Hypothalamus (tissue), 51 donors: ENCODE measurements at places on chromosomes 5 and 9.

DNA sequence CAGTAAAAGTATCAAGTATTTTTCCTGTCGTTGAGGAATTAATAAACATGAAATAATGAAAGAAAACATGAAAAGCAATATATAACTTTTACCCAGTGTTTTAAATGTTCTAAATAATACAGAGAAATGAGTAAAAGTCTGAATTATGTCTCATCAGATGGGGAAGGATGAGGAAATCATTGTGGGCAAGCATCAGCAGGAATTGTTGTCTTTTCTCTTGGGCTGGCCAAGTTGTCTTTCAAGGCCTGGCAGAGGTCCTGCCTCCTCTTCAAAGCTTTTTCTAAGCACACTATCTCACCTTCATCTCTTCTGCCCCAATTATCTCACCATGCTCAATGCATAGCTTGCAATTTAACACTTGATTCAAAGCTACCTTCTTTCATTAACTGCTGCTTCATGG lies 41.9 kb downstream of the MOCS2 start:
- DNase-seq: no peak

DNA sequence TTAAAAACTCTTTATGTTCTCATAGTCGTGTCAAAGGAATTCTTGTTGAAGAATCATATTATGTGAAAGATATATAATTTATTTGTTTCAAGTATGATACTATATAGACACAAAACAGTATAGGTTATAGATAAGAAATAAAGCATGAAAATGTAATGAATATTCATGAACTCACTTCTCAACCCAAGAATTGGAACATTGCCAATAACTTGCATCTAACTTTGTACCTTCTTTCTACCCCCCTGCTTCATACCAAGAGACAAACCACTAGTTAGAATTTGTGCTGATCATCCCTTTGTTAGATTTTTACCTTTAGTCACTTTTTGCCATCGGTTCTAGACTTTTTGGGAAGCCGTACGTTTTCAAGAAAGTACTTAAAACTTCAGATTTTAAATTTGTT lies 32.6 kb downstream of the HSD17B4 start:
- no peak for DNase-seq

DNA sequence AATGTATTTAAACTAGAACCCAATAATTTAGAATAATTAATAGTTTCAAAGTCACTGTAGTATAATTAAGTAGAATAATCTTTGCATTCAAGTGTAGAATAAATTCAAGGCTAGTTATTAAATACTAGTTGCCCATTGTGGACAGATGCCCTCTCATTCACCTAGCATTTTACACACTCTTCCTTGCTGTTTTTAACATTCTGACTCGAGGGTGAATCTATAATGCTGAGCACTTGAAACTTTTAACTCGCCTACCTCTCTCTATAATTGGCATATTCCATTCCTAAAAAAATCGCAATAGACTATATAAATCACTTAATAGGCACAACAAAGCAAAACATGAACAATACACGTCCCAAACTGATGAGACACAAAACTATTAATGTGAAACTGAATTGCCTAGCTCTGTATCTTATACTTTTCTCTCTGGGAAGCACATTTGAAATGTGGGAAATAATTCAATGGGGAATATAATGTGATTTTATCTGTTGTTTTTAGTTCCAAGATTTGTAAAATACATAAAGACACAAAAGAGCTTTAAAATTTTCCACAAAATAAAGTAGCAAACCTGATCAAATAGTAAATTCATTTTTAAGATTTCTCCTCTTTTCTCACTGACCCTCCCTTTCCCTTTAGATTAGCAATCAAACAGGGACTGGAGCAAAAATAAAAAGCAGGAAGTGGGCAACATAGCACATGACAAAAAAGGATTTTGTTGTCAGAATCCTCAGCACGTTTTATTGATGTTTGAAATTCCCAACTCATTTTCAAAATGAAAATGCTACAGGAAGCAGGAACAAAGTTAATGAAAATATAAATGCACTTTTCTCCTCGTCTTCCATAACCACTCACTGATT lies 295.6 kb downstream of the PDE4D start:
- DNase-seq: no peak

GRCh38 chr5:34866989-34867471 lies 28.1 kb downstream of the TTC23L start:
- no peak for DNase-seq

DNA sequence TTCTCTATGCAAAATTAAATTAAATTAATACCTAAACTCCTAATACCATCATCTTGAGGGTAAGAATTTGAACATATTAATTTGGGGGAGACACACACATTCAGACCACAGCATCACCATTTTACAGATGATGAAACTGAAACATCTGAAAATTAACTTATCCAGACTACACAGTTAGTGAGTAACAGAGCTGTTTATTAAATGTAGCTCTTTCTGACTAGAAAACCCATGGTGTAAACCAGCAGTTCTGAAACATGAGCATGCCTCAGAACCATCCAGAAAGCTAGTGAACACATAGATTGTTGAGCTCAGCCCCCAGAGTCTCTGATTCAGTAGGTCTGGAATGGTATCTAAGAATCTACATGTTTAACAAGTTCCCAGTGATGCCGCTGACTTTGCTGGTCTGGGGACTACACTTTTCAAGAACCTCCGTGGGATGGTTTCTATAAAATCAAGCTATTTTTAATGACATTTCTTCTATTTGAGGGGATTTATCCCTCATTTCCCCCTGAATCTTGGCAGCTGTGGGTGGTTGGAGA lies 113.5 kb downstream of the RORB start:
- no peak for DNase-seq

DNA sequence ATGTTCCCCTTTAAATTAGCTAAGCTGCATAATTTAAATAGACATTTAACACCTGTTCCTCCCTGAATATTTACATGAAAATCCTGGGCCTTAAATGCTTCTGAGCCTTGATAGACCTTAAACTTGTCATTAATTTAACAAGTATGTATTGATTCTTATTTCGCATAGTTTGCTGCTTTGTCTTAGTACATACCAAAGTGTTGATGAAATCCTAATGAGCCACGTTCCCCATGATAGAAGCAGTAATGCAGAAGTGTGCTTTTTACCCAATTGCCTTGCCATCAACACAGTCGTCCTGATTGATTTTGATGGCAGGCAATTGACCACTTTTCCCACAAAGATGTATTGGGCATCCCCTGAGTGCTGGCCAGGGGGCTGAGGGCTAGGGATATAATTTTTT lies 213.5 kb downstream of the SGCD start:
- DNase-seq: no peak

DNA sequence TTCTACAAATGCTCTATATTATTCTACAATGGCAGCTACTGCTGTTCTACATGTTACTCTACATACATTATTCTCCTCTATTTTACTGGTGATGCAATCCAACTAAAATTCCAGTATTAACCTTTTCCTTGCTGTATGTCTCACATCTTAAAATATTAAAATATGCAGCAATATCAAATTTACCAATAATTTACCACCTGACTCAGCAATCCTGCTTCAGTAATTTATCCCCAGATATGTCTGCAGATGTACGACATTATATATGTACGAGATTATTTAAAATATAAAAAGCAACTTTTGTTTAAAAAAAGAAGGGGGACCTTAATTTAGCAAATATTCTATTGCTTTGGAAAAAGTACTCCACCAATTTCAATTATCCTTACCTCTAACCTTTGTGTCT lies 11.6 kb downstream of the KIF3A start:
- no peak for DNase-seq

- no peak for DNase-seq
Observed at GRCh38 chr9:13137426-13137825, 142.1 kb downstream of the MPDZ start.

- DNase-seq: no peak
Observed at GRCh38 chr9:129559506-129559881, 61.4 kb downstream of the C9orf50 start.

DNA sequence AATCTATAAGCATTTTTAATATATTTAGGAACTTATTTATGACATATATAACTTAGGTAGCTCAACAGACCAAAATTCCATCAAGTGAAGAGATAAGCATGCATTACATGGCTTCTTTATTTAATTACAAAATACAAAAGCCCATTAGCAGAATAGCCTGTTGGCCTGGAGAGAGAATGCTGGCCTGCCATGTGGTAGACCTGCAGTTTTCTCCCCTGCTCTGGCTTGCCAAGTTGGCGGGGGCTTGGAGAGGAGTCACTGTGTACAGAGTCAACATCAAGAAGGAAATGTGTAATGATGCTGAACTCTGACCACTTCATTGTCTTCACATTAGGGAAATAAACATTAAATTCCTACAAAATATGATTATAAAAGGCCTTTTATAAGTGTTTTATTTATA lies 69.8 kb upstream of the CNTLN start:
- DNase-seq: no peak

- no peak for DNase-seq
Observed at GRCh38 chr5:110386782-110387181, 339.7 kb downstream of the TMEM232 start.

GRCh38 chr5:51387884-51388275 lies 4.6 kb downstream of the ISL1 start:
- no peak for DNase-seq

DNA sequence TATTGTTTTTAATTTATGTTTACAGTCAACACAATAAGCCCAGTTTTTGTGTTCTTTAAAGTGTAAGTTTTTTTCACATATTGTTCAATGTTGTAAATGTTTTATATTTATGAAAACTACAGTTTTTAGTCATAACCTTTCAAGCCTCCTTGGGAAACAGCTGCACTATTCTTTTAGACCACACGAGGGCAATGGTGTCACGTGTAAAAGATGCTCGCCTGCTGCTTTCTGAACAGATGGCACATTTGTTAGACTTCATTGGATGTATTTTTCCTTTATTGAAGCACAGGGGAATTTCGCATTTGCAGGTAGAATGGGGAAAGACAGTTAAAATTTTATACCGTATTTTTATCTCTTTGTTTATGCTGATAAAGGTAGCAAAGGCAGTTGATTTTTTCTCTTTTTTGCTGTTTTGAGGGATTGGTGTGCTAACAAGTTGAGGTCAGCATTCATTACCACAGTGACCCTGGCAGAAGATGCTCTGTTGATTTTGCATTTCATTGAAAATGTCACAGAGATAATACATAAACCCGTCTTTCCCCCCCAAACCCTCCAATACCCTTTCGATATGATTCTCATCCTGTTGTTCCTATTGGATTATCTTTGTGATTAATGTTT lies 59.0 kb downstream of the MAT2B start:
- DNase-seq: peak; percentile 39

DNA sequence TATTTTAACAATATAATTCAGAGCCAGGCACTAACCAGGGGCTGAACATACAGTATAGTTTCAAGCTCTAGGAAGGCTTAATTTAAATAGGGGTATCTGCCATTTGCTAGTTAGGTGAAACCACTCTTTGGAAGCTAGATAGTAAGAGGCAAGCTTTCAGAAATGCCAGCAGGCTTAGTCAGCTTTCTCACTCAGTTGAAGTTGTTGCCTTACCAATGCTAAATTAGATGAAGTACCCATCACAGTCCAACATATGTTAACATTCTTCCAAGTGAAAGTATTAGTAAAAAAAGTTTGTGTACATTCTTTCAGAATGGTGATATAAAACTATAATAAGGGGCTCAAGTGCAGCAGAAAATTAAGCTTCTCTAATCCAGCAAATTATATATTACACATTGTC lies 215.0 kb downstream of the CNTLN start:
- no peak for DNase-seq

GRCh38 chr5:115968770-115969169 lies 6.5 kb downstream of the LVRN start:
- DNase-seq: no peak

DNA sequence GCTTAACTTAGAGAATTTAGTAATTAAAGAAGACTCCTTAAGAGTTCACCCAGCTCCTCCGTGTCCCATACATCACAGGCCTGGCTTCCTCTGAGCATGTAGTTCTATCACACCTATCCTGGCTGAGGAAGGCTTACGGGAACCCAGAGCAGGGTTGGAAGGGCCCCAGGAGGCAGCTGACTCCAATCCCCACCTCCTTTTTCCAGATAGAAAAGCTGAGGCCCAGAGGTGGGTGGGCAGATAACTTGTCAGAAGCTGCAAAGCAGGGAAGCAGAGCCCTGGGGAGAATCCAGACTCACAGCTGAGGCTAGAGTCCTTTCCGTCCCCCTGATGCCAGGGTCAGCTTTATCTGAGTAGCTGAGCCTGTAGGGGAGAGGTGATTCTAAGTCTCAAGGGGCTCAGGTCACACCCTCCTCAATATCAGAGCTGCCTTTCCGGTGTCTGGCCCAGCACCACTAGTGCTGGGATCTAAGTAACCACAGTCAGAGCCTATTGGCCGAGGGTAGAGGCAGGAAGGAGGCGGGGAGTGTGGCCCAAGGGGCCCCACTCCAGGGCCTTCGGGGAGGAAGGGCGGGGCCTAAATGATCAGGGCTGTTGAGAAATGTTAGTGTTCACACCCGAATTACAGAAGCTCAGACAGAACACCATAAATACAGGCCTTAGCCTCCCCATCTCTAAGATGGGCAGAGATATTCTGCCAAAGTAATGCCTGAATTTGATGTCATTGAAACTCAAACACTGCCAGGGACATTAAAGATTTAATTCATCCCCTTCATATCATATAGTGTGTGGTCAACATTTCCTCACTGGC lies 9.9 kb downstream of the CCDC69 start:
- DNase-seq: no peak
